ENCODE measurements at places on chromosomes 4 and X.

DNA sequence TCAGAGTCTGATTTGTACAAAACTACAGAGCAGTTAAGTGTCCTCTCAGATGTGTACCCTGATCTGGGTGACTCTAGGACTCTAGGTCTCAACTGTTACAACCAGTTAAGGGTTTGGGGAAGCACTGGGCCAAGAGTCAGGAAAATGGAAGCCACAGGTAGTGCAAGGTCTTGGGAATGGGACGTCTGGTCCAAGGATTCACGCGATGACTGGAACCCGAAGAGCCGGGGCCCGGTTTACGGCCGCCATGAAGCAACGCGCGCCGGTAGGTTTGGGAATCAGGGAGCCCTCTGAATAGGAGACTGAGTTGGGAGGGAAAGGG lies 321 bp upstream of the HPRT1 start:
- DNase-seq: no peak

GRCh38 chrX:39894683-39895082 lies 203.1 kb downstream of the BCOR start:
- no peak for DNase-seq

DNA sequence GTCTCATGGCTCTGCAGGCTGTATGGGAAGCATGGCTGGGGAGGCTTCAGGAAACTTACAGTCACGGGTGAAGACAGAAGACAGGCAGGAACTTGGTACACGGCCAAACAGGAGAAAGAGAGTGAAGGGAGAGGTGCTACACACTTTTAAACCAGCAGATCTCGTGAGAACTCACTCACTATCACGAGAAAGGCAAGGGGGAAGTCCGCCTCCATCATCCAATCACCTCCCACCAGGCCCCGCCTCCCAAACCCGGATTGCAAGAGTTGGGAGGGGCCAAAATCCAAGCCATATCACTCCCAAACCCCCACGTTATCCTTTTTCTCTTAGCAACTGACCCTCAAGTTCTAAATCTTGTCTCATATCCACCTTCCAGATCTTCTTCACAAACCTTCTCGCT lies 1710.5 kb upstream of the TENM3 start:
- no peak for DNase-seq

DNA sequence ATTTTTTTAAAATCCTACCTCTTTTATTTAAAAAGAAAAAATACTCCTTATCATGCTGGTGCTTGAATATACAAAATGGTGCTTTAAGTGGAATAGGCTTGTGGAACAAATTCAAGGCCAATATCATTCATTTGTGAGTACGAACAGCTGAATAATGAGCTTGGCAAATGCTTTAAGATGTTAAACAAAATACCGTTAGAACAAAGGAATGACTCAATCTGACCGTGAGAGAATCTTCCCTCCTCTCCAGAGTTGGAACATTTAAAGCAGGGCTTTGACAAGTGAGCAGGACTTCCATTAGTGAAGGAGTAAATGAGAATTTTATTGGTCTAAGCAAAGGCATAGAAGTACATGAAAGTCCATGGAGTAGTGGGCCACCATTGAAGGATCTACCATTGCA lies 74.5 kb downstream of the DCLK2 start:
- DNase-seq: no peak

DNA sequence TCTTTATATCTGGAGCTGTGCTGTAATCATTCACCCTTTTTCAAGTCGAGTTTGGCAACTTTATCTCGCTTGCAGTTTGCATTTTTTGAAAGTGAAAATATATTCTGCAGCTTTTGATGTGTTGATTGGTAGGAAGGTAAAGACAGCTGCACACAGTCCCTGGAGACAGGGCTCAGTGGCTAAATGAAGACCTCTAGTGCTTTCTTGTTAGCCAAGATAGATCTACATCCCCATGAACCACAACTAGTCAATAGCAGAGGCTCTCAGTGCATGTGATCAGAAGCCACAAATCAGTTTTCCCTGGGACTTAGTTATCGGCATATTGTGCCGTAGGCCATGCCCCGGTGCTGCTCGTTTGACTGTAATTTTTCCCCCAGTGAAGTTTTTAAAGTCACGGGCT lies 587.7 kb upstream of the PITX2 start:
- no peak for DNase-seq

DNA sequence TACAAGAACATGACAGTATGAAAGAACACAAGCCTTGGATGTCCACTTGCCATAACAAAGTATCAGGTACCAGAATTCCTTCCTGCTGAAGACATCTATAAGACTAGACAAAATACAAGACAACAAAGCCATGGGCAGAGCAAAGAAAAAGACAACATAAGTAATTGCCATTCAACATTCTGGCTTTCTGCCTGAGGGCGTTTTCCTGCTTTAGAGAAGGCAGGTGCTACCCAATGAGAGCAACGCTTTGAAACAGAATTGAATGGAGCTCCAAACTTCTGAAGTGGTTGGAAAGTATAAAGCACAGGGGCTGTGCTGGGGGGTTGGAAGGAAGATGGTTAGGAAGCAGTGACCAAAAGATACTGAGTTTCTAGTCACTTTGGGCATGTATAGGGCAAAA lies 30.1 kb downstream of the PDE5A start:
- DNase-seq: no peak

GRCh38 chr4:71866212-71866885 lies 82.5 kb upstream of the GC start:
- DNase-seq: no peak

GRCh38 chr4:85776096-85776495 lies 301.1 kb downstream of the ARHGAP24 start:
- DNase-seq: no peak

DNA sequence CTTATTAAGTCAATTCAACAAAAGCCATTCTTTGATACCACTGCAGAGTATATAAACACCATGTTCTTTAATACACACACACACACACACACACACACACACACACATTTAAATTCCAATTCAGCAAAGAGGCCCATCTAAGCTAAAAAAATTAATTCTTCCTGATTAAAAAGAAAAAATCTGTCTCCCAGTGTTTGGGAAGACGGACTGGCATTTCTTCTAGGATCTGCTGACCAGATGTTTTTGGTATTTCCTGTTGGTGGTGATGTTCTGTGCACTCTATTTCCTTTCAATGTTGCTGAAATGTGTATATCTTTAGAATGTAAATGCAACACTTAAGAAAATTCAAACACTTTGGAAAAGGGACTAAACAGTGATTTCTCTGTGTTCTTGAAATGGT lies 243.8 kb downstream of the THOC2 start:
- no peak for DNase-seq

DNA sequence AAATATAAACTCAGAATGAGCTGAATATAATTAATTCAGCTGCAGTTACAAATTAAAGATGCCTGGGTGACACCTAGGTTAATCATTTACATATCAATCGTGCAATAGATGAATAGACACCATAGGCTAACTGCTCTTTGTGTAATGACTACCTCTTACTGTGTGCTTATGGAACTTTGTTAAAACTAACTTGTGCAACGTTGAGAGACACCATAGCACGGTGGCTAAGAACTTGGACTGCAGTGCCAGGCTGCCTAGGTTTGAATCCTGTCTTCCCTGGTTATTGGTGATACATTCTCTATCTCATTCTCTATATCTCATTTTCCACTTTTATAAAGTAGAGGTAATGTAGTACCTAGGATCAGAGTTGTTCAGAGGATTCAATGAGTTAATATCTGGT lies 46.9 kb downstream of the SMAD1 start:
- DNase-seq: no peak

- DNase-seq: no peak
Measured at GRCh38 chrX:19017271-19017670, 33.4 kb upstream of the PHKA2 start.

- no peak for DNase-seq
Measured at GRCh38 chrX:149650162-149650561, 18.6 kb upstream of the TMEM185A start.

GRCh38 chr4:32191961-32192360 lies 1471.8 kb downstream of the PCDH7 start:
- DNase-seq: no peak

DNA sequence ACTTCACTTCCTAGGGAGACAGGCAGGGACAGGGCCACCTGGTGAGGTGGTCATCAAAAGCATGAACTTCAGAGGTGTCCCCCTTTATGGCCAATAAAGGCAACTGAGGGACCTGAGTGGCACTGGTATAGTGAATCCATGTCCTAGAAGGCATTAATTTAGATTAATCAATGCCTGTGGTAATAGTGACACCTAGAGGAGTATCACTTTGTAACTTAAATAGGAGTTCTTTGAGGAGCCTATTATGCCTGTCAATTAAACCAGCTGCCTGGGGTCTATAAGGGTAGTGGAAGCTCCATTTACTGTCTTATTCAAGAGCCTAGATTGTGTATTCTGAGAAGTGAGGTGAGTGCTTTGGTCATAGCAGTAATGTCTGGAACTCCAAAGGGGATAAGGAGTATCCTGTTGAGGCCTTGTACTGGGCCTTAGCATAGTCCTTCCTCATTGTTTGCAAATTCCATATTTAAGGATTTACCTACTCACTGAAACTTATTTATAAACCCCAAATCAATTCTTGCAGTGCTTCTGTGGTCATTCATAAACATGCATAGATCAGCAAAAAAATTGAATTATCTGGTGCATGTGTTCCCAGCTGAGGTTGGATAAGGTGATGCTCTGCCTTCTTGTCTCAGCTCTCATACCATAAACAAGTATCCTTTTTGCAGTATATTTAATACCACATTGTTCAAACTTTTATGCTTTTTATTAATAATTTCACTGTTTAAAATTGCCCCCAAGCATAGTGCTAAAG lies 213.8 kb upstream of the RADX start:
- no peak for DNase-seq

DNA sequence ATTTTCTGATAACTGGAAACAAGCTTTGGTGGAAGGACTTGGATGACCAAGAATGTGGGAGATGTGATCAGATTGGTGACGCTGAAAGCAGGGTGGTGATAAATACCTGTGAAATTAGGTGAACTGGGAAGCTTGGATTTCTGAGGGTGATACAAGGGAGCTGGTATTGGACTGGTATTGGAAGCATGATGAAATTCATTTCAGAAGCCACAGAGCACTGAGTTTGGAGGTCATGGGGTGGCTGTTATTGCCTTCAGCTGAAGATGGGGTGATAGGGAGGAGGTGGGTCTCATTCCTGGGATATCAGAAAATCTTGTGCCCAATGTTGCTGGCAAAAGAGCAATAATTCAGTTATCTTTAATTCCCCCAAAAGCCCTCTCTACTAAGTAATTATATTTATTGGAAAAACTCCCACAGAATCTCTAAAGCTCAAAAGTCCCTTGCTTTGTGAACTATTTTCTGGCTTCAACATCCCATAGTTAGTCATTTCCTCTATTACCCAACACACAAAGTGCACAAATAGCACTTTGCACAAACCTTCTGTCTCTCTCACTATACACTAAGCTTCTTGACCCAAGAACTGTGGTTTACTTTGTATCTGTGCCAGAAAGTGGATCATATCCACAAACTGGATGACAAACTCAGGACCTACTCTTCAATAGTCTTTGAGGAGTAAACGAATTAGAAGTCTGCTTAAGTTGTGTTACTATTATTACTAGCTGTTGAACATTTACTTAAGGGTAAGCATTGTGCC lies 23.1 kb upstream of the CAMK2D start:
- peak; percentile 76 for DNase-seq

- DNase-seq: no peak
Measured at GRCh38 chr4:71346710-71347109, 7.9 kb downstream of the SLC4A4 start.

DNA sequence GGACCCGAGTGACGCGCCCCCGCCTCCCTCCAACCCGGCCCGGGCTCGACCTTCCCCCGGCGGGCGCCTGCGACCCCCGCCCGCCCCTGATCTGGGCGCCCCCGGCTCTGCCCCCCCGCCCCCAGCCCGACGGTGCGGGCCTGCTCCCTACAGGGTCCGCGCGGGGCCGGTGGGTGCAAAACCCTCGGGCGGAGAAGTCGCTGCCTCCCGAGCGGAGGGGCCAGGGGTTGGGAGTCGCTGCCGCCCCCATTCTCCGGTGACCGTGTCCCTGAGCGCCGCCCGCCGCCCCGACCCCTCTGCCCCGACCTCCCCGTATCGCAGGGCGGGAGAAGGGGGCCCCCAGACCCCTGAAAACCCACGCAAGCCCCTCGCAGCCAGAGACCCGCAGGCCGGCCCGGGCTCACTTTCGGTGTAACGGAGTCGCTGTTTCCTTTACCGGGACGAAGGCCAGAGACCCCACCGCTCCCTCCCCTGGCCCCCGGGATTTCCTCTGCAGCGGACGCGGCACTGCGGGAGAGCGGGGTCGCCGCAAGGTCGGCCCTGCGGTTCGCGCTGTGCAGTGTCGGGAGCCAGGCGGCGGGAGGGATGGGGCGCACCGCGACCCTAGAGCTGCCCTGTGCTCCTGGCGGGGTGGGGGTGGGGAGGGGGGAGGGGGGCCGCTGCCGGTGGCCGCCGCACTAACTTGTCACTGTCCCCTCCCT lies 729 bp upstream of the CPLX1 start:
- DNase-seq: no peak

DNA sequence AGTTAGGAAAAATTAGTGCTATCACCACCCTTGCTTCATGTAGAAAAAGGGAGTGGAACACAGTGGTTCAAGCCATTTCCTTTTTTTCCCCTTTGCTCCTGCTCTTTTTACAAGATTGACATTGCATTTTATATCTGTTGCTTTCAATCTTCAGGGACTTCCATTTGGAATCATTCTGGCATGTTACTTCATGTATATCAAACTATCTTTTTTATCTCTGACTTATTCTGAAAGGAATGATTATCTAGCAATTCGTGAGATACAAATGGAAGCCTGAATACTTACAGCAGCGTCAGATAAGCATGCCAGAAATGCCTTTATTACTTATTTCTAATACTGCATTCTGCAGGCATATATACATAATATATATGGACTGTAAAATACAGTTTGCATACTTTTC lies 20.4 kb downstream of the ADGRL3 start:
- DNase-seq: peak; percentile 62

DNA sequence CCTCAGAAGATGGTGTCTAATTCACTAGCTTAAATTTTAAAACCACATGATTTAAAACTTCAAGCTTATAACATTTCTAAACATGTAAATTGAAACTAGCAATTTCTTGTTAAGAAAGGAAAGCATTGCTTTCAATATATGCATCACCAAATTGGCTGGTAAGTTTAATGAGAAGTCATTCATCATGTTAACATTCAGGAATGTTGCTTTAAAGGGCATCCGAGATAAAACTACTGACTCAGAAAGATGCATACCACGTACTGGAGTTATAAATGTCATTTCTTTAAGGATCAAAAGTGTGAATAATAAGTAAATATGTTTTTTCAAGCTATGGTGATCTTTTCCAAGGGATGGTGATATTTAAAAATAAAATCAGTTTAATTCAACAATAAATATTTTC lies 83.3 kb upstream of the VCX2 start:
- DNase-seq: peak; percentile 55

- no peak for DNase-seq
Measured at GRCh38 chr4:6290769-6291547, 21.3 kb downstream of the WFS1 start.

DNA sequence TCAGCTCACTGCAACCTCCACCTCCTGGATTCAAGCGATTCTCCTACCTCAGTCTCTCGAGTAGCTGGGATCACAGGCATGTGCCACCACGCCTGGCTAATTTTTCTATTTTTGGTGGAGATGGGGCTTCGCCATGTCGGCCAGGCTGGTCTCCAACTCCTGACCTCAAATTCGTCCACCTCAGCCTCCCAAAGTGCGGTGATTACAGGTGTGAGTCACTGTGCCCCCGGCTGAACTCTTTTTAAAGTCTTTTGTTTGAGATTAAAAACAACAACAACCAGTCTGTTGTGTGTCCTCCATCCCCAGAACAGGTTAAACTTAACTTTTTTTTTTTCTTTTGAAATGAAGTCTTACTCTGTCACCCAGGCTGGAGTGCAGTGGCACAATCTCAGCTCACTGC lies 36.3 kb upstream of the RBPJ start:
- DNase-seq: no peak

- no peak for DNase-seq
Measured at GRCh38 chr4:107210450-107211239, 174.5 kb upstream of the DKK2 start.
